ENCODE measurements at places on chromosomes 1 and 21.

- DNase-seq = no peak
Observed at GRCh38 chr1:54728027-54728426, 12.4 kb downstream of the TTC4 start.

DNA sequence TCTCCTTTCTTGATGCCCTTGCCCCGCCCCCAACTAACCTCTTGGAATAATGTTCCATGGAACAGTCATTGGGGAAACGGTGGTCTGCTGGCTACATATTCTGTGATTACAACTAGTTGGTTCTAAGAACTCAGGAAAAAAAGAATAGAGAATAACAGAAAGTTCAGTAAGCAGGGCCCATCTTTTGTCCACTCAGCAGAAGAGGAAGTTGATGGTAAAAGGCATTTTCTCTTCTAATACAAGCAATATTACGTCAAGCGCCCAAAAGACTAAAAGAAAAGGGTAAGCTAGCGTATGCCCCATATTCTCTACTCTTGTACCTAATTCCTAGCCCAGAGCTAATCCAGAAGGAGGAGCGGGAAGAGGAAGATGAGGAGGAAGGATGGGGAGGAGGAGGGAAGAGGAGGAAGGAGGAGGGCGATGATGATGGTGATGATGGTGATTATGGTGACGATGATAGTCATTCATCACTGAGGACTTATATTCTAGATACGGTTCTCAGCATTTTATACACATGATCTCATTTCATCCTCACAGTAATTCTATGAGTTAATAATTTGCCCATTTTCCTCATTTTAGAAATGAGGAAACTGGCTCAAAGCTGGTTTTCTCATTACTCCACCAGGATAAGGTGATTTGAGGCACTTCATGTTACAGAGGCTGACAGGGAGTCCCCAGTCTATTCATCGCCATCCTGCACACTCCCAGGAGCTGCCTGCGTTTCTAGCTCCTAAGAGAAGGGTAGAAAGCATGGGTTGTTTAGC is 76.6 kb upstream of the EFHD2 start:
- DNase-seq = no peak

- DNase-seq = no peak
Observed at GRCh38 chr1:213385806-213386324, 334.8 kb downstream of the RPS6KC1 start.

DNA sequence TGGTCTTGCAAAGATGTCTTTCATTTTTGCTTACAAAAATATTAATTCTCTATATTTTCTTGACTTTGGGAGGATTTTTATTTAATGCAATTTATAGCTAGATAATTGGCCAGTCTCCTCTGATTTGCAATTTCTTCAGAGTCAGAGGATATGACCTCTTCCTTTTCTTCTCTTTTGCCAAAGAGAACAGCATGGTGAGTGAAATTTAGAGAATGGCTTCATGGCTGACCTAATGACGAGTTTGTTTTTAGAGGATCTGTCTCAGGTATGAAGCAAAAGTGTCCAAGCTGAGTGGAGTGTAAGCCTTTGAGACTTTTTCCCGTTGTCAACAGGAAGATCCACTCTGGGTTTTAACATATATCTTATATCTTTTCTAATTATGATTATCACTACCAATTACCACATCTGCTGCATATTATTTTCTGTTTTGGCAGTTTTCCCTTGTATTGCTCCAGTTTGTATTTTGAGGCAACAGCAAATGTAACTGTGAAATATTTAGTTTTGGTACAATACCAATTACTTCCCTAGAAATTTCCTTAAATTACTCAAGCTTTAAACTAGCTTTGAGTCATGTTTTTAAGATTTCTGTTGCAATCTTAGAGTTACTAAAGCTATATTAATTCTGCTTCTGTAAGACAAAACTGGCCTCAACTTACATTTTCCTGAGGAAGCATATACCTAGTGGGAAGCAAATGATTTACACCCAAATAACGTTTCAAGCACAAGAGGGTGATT is 332.8 kb upstream of the ZRANB2 start:
- DNase-seq = no peak

DNA sequence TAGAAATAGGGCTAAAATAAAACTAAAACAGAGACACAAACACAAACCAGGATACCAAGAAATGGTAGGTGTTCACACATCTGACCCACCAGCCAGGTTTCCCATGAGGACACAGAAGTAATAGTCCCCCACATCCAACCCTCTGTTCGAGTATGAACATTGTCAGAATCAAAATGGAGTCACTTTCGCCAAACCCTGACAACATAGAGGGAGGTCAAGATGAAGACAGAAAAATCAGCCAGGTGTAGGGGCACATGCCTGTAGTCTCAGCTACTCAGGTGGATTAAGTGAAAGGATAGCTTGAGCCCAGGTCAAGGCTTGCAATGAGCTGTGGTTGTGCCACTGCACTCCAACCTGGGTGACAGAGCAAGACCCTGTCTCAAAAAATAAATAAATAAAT is 3.8 kb downstream of the UBE2G2 start:
- DNase-seq = no peak

DNA sequence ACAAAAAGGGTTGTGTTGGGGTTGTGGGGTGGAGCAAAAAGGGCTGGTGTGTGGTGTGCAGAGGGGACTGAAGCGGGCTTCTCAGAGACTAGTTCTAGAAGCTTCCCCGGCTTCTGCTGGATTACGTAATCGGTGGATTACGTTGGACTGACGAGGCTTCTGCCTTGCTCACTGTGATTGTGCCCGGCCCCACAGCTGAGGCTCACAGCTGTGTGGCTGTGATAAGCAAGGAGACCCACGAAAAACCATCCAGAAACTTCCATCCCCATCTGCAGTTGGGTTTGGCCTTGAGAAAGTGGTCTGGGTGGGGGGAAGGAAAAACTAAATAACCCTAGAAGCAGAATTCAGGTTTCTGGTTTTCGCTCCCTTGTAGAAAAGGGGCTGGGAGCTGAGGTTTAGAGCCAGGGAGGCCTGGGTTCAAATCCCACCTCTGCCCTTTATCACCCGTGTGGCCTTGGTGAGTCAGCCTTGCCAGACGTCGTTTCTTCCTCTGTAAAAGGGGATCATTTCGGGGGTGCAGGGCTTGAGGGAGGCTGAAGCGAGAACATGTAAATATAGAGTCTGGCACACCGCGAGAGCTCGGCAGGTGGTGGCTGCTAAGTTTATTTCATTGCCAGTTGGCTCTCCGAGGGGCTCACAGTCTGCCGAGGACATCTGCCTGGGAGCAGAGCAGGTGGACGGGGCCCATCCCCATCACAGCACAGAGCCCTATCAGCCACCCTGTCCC is 30.4 kb upstream of the DISP3 start:
- DNase-seq = no peak

DNA sequence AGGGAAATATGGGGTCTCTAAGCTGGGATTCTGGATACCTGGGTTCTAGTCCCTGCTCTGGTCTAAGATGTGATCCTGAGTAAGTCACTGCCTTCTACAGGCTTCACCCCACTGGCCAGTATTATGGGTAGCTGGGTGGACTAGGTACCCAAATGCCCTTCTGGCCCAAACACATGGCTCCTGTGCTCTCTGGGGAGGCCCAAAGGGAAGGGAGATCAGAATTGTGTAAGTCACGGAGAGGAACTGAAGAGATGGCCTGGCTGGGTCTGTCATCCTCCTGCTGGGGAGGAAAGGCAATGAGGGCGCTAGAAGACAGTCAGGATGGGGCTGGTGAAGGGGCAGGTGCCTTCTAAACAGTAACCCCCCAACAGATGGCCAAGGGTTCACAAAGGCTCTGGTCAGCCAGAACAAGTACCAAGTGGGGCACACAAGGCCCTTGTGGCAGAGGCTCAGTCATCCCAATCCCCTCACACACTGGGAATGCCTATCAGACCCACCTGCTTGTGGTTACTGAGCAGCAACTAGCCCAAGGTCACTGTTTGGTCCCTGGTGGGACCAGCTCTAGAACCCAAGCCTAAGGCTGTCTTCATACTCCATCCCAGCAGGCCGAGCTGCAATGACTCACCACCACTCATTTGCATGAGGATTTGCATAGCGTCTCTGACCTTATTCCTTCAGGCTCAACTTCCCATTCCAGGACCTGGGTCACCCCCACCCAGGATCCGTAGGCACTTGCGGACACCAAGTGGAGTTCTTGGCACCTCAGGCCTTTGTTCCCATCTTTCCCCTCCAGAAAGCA is 9.2 kb downstream of the MEF2D start:
- DNase-seq = no peak

- DNase-seq = no peak
Observed at GRCh38 chr1:199404191-199404590, 623.3 kb upstream of the NR5A2 start.

- DNase-seq = no peak
Observed at GRCh38 chr1:1169429-1170214, 4.1 kb upstream of the TTLL10 start.

DNA sequence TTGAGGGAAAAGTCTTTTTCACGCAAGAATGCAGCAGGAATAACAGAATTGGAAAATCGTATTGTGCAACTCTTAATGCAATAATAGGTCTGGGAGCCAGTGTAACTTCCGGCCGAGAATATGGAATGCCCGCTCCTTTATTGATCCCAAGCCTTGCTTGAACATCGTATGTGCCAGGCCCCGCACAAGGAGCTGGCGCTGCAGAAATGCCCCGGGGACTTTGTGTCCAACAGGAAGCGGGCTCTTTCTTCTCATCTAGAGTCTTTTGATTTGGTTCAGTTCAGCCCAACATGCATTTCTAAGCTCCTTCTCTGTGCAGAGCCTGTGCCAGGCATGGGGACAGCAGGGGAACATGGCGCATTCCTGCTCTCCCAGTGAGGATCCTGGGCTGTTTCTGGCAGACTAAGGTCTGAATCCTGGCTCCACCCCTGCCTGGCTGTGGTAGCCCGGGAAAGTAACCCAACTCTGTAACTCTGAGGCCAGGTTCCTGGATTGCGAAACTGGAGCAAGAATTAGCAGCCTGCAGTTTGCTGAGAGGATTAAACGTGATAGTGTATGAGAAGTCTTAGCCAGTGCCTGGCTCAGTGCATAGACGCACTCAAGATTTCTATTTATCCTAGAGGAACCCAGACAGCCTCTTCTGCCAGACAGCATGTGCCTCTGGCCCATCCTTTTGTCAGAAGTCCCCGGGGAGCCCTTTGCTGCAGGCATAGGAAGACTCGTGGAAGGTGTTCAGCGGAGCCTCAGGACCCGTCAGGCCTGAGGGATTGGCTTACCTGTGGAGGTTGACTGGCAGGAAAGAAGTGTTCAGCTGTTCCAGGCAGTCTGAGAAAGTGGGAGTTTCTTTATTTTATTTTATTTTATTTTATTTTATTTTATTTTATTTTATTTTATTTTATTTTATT is 987 bp upstream of the CDCP2 start:
- no peak for DNase-seq

DNA sequence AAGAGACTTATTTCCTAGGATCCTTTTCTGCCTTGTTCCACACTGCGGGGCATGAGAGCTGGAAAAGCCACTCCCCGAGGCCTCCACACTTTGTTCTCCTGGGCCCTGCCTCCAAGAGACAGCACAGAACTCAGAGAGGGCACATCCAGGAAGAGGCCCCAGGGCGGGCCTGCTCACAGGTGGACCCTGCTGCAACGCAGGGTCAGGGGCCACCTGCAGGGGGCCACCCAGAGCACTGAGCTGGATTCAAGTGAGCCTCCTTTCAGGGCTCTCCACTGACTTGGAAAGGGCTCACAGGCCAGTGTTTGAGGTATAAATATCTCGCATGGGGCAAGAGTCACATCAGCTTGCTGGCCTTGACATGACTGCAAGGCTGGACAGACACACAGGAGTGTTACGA is 4.8 kb downstream of the RGS16 start:
- no peak for DNase-seq

GRCh38 chr1:23616292-23616824 is 57.1 kb upstream of the ID3 start:
- DNase-seq = no peak

DNA sequence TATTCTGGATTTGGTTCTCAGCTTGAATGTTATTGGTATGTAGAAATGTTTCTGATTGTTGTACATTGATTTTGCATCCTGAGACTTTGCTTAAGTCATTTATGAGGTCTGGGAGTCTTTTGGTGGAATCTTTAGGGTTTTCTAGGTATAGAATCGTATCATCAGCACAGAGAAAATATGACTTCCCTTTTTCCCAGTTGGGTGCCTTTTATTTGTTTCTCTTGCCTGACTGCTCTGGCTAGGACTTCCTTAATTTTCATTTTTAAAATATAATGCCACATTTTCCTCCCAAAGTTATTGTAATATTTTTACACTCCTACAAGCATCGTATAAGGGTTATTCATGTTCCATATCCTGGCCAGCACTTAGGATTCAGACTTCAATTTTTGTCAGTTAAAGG is 111.1 kb downstream of the FNBP1L start:
- DNase-seq = no peak

- no peak for DNase-seq
Observed at GRCh38 chr1:169824153-169824552, 29.4 kb upstream of the METTL18 start.

DNA sequence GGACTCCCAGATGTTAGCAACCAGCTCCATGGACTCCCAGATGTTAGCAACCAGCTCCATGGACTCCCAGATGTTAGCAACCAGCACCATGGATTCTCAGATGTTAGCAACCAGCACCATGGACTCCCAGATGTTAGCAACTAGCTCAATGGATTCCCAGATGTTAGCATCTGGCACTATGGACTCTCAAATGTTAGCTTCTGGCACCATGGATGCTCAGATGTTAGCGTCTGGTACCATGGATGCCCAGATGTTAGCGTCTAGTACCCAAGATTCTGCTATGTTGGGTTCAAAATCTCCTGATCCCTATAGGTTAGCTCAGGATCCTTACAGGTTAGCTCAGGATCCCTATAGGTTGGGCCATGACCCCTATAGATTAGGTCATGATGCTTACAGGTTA is 8.8 kb downstream of the SON start:
- DNase-seq = no peak

GRCh38 chr1:192933744-192934143 is 124.9 kb downstream of the RGS2 start:
- DNase-seq = no peak

DNA sequence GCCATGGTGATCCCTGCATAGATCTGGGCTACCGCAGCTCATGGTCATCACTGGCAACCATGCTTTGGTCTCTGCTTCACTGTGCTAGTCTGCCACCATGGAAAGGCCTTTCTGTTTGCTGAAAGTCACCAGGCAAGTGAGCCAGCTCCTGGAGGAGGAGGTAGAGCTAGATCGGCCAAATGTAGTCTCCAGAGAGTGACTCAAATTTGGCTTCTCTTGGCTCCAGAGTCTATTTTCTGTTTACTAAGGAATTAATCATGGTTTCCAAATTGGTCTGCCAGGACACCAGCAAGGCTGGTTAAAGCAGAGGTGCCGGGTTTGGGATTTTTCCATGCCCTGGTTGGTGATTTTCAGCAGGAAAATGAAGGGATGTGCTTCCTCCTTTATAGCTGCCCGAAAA is 52.7 kb upstream of the IVNS1ABP start:
- DNase-seq = no peak

DNA sequence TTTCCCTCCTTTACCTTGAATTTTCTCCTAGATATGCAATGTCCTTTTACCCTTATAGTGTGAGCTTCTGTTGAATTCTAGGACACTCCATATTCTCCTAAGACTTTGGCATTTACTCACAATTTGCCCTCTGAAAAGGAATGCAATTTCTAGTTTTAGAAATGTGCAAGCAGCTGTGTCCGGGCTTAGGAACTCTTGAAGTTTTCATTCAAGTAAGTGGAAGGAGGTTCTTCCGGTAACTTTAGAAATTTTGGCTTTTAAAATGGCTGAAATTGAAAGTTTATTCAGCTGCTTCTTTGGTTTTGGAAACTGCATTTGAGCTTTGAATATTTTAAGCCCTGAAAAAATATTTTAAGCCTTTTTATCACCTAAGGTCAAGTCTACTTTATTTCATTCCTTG is 56.3 kb downstream of the DPH5 start:
- DNase-seq = no peak
